ENCODE measurements at places on chromosomes 3 and 15.

DNA sequence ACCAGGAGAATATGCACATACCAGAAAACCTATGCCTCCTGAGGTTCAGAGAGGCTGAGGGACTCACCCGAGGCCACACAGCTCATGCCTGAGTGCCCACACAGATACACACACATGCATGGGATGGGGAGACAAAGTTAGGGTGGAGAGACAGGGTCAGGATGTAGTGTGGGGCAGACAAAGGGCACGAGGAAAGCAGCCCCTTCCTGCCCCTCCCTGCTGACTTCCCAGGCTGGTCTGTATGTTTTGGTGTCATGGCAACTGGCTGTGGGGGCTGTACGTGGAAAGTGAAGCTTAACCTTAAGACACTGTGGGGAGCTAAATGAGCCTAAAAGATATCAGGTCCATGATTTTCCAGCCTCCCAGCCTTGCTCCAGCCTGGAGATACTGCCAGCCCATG lies 57.8 kb downstream of the EPHB3 start:
- no peak for DNase-seq

GRCh38 chr3:123027292-123028232 lies at the start of gene SEMA5B:
SEMA5B (minus strand) TSS chr3:123027763; CDS start chr3:122961263, 66,500 bp downstream.
- peak; percentile 83 for DNase-seq

GRCh38 chr3:141000686-141001085 lies 50.5 kb upstream of the SPSB4 start:
- DNase-seq, result no peak

DNA sequence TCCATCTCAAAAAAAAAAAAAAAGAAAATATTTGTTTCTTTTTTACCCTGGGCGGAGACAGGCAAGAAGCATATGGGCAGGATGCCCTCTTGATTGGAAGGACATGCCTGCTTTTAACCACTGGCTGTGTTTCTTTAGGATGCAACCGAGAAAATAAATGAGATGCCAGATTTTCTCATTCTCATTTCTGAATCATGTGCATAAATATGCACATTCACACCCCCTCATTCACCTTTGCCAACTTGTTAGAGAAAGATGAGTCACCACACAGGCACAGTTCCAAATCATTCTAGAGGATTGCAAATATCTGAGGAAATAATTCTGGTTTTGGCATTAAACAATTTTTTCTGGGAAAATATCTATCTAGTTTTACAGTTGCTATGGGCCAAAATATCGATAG lies 3.3 kb downstream of the LIPH start:
- no peak for DNase-seq

DNA sequence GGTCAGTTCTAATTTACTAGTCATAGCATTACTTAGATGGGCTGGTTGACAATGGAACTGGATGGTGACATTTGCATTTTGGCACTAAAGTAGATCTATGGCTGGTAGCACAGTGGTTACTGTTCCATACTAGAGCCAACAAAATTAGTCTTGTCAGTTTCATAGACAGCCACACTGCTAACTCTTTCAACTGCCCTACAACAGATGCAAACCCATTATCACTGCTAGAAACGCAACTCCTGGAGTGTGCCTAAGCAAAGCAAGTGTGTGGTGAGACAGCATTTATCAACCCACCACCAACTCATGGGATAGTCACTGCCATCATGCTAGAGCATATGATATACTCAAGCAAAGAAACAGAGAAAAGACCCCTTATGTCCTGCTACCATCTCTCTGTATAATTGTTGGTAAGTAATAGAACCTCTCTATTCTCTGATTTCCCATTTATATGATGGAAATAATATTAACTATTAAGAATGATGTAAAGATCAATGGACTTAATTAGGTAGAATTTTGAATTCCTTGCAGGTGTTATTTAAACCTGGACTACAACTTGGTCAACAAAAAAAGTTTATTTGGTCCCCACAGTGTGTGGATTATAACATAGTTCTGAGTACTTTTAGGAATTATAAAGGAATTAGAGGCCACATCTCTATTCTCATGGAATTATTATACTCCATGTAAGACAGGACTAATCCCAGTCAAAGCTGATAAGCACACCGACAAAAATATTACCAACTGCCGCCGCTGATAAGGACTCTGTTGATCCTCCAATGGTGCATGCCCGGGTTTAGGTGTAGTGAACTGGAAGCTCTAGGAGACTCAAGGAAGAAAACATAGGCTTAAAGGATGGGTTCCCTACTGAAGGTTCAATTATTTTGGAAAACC lies 19.9 kb upstream of the ABHD5 start:
- DNase-seq, result no peak

GRCh38 chr15:68057758-68058157 lies 3.6 kb downstream of the PIAS1 start:
- no peak for DNase-seq

DNA sequence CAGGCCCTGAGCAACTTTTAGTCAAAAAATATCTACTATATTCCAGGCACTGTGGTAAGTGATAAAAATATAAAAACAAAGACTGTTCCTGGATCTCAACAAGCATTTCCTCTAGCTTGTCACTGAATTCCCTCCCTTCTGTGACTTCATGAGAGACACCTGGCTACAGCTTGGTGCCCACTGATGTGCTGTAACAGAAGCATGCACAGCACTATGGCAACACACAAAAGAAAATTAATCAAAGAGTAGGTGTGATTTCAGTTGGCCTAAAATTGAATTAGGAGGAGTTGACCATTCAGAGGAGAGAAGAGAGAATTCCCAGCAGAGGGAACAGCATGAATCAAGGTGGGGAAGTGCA lies 158.9 kb upstream of the LPP start:
- DNase-seq, result no peak
